Fibroblast of skin of abdomen (primary cell): ENCODE measurements at places on chromosomes 3 and 15.
A peak's percentile ranks its signal among the peaks of the same experiment; 100 is the strongest.

DNA sequence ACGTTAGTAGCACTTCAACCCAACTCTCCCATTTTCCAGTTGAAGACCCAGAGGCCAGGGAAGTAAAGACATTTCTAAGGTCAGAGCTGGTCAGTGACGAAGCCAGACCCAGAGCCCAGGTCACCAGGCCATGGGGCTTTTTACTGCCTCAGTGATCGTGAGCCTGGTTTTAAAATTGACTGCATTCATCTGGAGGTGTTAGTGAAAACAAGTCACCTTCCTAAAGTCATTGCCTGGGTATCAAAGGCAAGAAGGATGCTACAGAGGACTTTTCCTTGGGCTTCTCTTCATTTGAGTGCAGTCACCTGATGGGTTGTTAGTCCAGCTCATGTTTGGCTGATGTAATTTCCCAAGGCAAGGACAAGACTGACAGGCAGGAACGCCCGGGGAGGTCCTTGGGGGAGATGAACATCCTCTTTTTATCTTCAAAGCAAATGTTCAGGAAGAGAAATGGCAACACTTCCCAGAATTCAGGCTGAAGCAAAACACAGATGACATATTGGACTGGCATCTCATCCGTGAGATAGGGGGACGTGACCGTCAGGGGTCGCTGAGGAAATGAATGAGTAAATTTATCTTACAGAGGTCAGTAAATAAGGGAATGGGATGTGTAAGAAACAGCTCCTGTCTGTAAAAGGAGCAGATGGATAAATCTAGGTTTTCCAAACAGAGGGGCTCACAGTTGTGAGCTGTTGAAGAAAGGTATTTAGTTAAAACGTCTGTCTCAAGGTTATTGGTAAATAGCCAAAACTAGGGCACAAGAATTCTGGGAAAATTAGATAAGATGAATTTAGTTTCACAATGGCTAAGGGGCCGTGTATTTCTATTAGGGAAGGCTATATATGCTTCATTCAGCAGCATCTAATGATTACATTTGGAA lies 201.2 kb downstream of the OPA1 start:
- peak; percentile 70 for DNase-seq

DNA sequence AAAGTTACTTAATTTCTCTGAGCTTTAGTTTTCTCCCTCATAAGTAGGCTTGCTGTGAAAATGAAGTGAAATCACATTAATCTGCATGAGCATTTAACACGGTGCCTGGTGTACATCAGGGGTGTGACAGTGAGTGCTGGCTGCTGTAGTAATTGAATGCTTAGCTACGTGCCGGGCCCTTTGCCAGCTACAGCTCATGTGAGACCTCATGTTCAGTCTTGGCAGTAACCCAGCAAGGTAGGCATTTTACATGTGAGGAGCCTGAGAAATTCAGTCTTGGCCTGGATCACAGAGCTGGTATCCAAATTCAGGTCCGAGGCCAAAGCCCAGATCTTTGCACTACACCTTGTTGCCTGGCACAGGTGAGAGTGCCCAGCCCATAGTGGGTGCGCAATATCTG lies 9.1 kb downstream of the GHRL start:
- no peak for DNase-seq

- DNase-seq = no peak
Measured at GRCh38 chr3:141255846-141256261, 24.2 kb downstream of the PXYLP1 start.

DNA sequence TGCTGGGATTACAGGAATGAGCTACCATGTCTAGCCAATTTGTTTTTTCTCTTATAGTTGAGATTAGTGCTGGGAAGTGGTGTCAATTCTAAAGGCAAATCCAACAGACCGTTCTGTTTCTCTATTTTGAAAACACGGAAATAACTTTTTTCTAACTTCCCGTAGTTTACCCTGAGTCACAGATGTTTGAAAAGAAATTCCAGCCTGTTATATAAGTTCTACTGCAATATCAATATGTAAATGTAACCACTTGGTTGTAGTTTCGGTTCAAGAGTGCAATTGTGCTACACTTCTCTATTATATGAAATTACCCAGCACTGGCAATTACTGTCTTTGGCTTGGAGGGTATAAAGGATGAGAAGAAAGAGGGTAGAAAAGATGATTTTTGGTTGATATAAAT lies 22.3 kb upstream of the GNB4 start:
- no peak for DNase-seq

GRCh38 chr3:126654571-126655383 lies at the start of gene TXNRD3:
TSS of gene TXNRD3 (minus strand) at chr3:126655124.
- DNase-seq = peak; percentile 63
